ENCODE measurements at places on chromosomes 5 and 9.

DNA sequence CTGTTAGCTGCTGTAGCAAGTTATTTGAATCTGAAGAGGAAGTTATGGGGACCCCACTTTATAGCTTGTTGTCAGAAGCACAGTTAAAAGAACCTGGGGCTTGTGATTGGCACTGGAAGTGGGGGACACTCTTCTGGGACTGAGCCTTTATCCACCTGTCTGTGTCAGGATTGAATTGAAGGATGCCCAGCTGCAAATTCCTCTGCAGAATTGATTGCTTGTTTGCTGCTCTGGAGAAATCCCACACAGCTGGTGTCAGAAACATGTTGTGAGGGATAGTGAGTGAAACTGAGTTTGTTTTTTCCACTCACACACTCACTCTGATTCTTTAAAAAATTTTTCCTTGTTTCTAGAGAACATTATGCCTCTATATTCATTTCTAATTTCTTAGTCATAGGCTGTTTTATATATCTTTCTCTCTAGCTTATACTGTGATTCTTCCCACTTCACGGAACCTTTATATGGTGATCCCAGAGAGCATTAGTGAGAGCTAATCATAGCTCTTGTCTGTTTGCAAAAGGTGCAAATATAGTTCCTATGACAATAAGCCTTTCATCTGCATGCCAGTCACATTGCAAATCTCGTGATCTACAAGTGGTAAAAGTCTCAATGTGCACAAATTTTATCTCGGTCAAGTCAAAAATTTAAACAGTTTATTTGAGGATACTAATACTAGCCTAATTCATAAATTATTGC, 188.5 kb upstream of the EDIL3 start:
- DNase-seq = no peak

DNA sequence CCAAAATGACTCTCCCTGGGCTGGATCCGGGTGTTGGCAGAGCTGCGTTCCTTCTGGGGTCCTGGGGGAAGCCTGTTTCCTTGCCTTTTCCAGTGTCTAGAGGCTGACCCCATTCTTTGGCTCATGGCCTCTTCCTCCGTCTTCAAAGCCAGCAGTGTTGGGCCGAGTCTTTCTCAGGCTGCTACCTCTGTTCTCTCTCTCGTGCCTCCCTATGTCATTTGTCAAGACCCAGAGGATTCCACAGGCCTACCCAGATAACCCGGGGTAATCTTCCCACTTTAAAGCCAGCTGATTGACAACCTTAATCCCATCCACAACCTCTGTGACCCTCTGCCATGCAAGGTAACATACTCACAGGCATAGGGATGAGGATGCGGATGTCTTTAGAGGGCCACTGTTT, 55.0 kb upstream of the KCNMB1 start:
- DNase-seq = no peak

- DNase-seq = no peak
Observed at GRCh38 chr5:61141801-61142200, 20.5 kb downstream of the SMIM15 start.

GRCh38 chr5:144484124-144484897, 313.6 kb downstream of the KCTD16 start:
- peak; percentile 89 for DNase-seq

- DNase-seq = no peak
Observed at GRCh38 chr9:5425006-5425628, 12.6 kb downstream of the PLGRKT start.

- DNase-seq = no peak
Observed at GRCh38 chr9:91033797-91034196, 232.2 kb downstream of the SYK start.

DNA sequence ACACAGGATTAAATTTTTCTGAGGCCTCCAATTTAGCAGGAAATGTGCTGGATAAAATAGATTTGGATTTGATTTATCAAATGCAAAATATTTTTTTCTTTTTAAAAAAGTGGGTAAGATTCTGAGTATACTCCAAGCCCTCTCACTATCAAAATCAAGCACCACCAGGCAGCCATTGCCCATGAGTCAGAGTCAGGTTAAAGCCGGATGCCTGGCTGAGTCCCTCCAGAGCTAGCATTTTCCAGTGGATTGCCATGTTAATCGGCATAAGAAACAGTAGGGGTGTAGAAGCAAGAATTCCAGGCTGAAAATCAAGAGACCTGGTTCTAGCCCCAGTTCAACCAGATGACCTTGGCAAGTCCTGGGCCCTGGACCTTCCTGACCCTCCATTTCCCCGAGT, 85.3 kb downstream of the FAM114A2 start:
- no peak for DNase-seq

DNA sequence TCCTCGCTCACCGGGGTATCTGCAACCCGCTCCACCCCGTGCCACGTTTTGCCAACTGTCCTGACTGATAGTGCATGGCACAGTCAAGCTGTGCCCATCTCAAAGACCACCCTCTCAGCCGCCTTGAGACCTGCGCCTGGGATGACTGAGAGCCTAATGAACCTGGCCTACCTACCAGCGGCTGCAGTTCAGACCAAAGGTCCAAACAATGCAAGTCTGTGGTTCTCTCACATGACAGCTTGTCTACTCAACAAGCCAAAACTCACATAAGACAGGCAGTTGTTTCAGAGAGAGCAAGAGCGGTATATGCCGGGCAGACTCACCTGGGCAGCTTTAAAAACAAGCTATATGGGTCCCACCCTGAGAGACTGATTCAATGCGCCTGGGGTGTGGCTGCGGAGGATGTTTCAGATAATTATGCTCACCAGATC, 70.5 kb downstream of the EPB41L4B start:
- no peak for DNase-seq

Measured in astrocyte (in vitro differentiated cells and primary cell).